ENCODE measurements at places on chromosomes 1 and 21.

DNA sequence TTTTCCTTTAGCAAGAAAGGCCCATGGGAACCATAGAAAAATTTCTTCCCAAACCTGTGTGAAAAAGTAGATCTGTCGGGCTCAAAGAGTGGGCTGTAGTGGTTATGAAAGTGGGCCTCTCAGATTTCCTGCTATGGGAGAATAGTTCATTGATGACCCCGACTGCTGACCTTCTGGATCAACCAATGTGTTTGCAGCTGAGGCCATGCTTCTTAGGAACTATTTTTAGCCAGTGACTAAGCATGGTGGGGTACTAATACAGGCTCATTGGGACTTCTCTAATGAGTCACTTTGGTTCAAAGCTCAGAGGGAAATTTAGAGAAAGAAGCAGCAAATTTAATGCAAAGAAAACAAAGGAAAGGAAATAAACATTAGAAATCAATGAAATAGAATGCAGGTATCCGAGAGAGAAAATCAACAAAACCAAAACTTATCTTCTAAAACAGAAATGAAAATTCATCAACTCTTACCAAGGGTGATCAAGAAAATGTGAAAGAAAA, 12.6 kb upstream of the PSMA5 start:
- peak; percentile 87 for DNase-seq

DNA sequence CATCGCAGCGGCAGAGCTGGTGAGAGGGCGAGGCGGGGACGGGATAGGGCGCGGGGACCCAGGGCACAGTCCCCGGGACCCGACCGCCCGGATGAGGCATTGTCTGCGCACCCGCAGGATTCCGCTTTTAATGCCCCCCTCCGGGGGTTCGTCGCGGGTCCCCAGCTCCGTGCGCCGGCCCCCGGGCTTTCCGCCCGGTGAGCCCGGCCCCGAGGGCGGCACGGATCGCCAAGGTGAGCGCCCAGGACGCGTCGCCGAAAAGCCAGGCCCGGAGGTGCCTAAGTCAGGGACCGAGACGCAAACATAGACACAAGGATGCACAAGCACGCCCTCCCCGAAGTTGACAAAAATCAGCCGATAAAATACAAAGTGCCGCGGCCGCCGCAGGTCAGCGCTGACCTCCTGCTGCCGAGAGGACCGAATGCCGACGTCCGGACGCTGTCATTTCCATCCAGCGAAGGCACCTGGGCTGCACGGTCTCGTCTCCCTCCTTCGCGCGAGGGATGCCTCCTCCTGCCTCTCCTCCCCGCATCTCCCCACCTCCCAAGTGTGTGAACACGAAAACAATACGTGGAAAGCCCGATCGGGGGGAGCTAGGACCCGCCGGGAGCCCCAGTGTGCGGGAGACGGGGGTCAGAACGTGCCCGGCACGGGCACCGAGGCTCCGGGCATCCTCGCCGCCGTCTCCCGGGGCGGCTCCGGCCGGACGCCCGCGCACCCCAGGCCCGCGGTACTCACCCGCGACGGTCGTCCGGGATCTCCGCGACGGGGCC, 101.1 kb upstream of the SOD1 start:
- DNase-seq: no peak

GRCh38 chr1:40840526-40841323, 21.4 kb downstream of the CITED4 start:
- no peak for DNase-seq

- DNase-seq: peak; percentile 29
Measured at GRCh38 chr1:219279017-219279770, 105.5 kb downstream of the LYPLAL1 start.

DNA sequence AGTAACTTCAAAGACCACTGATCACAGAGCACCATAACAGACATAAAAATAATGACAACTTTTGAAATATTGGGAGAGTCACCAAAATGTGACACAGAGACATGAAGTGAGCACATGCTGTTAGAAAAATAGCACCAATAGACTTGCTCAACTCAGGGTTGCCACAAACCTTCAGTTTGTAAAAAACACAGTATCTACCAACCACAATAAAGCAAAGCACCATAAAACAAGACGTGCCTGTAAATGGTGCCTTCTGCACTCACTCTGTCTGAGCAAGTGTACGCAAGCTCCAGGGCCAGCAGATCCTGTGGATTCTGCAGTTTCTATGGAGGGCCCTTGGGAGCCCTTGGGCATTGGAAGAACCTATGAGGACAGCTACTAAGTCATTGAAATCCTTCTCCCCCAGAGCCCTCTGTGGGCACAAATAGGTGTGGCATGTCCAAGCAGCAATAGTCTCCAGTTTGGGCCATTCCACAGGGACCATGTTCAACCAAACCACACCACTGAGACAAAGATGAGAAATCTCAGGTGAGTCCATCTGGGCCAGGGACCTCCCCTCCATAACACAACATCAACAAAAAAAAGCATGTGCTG, 116.9 kb upstream of the RAB4A start:
- DNase-seq: no peak

DNA sequence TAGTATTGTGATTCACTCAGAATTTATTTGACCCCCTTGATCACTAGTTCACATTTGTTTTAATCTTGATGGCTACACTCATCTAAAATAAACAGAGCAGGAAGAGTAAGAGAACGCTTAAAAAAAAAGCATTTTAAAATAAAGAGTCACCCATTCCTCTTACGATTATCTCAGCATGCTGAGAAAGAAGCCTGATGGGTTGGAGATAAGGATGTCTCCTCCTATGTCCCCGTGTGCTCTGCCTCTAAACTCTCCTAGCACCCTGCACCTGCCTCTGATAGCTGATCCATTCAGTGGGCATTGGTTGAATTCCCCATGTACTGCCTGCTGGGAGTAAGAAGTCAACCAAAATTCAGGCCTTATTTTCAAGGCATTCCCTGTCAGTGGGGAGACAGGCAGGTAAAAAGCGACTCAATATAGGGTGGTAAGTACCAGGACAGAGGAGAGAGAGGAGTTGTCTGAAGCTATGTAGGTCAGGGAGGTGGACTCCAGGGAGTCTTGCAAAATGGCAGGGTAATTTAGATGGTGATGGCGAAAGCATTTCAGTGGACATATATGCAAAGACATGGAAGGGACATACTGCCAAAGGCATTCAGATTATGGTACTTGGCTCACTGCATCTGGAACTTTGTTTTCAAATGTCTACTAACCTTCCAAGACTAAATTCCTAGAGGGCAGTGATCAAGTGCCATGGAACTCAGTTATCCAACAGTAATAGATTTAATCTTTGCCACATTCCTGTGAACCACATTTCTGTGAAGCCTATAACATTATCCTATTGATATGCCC, 18.4 kb downstream of the ELAVL4 start:
- no peak for DNase-seq

- DNase-seq: no peak
Measured at GRCh38 chr1:24459551-24460266, 42.9 kb upstream of the RCAN3 start.

DNA sequence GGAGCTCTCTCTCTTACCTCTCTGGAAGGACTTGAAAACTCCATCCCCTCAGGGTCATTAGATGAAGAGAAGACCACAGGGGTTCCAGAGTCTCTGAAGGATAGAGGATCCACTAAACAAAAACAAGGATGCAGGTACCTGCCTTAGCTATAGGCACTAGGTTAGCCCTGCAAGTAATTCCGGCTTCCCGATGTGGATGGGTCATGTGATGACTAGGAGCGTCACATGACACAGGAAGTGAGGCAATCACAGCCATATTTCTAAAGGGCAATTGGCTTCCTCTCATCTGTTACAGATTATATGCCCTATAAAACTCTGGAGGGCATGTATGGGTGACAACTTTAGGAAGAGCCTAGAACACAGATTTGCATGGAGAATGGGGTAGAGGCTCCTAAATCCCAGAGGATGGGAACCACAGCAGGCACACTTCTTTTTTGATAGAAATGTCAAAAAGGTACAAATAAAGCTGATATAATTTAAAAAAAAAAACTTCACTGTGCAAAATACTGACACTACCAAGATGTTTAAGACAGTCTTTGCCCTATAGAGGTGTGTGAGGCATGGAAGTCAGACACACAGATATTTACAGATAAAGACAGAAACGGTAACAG, 14.1 kb downstream of the ENTREP3 start:
- peak; percentile 73 for DNase-seq

- DNase-seq: no peak
Measured at GRCh38 chr1:168091063-168091462, 45.7 kb downstream of the GPR161 start.

GRCh38 chr1:7962014-7962335, 464 bp downstream of the PARK7 start:
- no peak for DNase-seq

DNA sequence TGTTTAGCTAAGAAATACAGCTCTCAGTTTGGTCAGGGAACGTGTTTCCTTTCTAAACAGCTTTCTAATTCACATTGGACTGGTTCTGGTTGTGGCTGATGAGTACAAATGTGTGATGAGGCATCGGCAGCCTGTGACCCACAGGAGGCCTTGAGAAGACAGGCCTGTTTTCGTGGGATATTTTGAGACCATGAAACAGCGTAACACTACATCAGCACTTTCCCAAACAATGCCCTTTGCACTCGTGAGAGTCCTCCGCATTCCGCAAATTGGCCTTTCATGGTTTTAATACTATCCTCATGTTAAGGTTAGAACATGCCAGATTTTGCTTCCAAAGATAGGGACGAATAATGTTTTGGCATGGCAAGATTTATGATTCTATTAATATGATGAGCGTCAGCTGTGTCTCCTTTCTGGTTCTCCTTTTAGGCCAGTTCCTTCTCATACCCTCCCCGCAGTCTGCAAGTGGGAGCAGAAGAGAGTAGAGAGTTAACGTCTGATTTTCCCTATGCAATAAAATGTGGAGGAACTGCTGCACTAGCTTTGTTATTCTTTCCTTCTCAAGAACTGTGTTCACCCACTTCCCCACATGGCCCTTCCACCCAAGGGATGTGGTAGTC, 84.3 kb upstream of the L1TD1 start:
- DNase-seq: no peak

GRCh38 chr1:15120251-15120945, 33.1 kb upstream of the TMEM51 start:
- DNase-seq: no peak

DNA sequence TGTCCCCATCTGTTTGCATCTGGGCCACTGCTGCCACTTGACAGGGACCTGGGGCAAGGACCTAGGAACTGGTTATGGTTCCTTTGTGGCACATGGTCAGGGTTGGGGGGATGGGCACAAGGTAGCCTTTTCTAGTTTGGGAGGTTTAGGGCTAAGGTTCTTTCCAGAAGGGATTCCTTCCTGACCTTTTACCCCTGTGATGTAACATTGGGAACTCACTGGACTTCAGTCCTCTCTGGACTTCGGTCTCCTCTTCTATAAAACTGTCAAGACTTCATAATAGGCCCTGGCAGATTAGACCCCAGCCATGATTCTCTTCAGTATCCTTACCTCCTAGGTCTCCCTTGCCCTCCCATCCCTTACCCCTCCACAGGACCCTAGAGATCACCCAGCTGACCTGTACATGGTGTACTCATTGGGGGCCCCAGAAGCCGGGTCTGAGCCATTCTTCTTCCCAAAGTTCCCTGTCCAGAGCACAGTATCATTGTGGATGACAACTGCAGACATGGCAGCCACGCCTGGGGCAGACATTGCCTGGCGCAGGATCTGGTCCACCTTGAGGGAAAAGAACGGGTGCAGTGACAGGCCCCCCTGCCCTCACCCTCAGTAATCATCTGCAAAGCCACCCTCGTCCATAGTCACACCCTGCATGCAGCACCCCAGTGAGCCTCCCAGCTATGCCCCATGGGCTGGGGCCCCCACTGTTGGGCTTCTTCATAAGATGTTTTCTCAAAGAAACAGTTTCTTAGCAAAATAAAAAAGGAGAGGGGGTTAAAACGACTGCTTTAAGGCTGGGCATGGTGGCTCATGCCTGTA, 12.9 kb downstream of the LACTBL1 start:
- no peak for DNase-seq

GRCh38 chr1:243734308-243734695, 115.7 kb downstream of the AKT3 start:
- no peak for DNase-seq

- DNase-seq: no peak
Measured at GRCh38 chr1:178119628-178120027, 25.7 kb downstream of the RASAL2 start.

DNA sequence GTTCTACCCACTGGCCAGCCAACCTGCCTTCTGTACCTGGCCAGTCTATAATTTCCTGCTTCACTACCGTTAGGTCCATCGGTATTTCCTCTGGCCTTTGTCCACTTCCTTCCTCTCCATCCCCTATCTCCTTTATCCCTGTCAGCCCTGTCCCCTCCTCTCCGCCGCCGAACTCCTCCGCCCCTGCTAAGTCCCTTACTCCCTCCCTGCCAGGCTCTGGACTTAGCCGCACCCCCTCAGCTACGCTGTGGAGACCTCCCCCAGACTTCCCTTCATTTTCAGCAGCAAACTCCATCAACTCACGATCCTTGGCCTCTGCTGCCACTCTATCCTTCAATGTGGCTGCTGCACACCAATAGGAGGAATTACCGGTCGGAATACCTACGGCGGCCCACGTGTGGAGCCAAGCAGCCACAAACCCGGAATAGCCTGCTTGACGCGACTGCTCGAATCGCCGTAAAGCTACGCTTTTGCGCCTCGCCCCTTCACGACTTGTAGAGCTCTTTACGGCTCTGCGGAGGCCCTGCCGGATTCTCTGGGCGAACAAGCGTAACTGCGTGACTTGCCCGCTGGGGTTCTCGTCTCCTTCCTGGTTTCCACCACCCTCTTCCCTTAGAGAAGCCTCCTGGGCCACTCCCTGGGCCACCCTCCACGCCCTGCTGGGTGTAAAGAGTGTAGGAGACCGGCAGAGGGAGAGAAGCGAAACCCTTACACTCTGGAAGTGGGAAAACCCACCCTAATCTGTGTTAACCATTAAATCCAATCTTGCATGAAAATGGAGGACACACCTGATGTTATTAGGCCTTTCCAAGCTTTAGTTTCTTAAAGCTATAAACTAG, at the start of gene ZNHIT6:
TSS of gene ZNHIT6 (minus strand) at position 444 of the 839 bp plus-strand sequence. CDS start at position 295, 149 bp downstream.
- peak; percentile 99 for DNase-seq

GRCh38 chr1:218209351-218209861, 75.7 kb upstream of the RRP15 start:
- DNase-seq: peak; percentile 77

GRCh38 chr1:18537386-18538306, 56.9 kb downstream of the KLHDC7A start:
- no peak for DNase-seq

DNA sequence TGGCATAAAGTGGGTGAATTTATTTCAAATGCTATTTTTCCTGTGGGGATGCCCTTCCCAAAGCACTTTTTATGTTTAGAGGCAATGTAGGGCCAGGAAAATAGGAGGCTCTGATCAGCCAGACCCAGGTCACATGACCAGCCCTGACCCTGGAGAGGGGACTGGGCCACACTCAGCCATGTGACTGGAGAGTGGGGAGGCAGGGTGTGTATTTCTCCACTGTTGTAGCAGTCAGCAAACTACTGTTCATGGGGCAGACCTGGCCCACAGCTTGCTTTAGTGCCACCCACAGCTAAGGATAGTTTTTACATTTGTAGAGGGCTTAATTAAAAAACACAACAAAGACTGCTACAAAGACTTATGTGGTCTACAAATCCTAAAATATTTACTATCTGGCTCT, 153.8 kb downstream of the ACTL8 start:
- no peak for DNase-seq
